H7 (cell line): ENCODE measurements at places on chromosomes 3 and 15.
A peak's percentile ranks its signal among the peaks of the same experiment; 100 is the strongest.

- no peak for DNase-seq
Observed at GRCh38 chr3:128423525-128424147, 43.1 kb downstream of the DNAJB8 start.

DNA sequence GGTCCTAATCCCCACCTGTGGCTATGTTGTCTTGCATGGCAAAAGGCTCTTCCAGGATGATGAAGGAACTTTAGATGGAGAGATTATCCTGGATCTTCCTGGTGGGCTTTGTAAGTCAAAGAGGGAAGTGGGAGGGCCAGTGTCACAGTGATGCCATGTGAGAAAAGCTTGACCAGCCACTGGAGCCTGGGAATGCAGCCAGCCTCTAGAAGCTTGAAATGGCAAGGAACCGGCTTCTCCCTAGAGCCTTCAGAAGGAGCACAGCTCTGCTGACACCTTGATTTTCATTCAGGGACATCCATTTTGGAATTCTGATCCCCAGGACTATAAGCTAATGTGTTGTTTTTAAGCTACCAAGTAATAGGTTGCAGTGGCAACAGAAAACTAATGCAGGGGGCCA is 58.3 kb downstream of the CLEC3B start:
- DNase-seq, result no peak

DNA sequence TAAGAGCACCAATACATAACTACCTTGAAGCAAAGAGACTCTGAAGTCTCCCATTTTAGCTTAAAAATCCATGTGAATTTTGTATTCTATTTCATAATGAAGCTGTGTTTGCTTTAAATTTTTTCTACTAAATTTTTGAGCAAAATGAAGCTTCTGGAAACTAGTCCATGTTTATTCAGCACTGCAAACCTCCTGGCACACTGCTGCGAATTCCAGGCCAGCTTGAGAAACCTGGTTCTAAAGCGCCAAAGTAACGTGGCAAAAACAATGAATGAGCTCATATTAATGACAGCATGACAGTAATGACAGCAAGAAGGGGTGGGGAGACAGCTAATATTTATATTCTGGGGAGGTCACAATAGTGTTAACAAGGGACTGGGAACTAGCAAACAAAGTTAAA is 25.7 kb downstream of the CEP152 start:
- DNase-seq, result no peak

DNA sequence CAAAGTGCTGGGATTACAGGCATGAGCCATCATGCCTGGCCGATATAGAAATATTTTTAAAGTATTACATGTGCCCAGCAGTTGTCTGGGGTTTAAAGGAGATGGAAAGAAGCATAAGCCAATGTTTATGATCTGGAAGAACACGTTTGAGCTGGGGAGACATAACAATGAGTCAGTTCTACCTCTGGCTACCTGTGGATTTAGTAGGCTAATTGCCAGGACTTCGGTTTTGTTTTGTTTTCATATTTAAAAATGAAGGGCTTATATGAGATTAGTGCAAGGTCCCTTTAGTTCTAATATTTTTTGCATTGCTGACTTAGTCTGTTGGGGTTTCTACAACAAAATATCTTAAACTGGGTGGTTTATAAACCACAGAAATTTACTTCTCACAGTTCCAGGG is 22.9 kb upstream of the TNFSF10 start:
- no peak for DNase-seq

DNA sequence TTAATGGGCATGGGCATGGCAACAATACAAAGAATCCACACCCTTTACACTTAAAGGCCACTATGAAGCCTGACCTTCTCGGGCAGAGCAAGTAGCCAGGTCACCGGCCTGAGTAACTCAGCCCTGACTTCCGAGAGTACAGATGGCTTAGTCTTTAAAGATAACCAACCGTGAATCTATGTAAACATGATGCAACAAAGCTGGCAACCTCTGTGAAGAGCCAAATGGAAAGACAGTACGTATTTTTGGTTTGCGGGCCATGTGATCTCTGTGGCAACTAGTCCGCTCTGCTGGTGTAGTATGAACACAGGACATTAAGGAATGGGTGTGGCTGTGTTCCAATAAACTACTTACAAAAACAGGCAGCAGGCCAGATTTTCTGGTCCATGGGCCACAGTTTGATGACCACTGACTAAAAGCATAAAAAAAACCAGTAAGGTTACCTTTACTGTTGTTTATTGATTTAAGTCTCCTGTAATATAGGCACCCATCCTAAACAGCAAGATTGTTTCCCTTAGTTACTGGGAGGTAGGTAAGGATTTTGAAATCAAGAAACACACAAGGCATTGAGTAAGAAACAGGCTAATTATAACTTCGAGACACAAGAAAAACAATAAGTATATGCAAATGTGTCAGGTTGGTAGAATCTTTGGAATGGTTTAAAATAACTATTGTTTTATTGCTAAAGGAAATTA is 14.5 kb downstream of the RIOX2 start:
- no peak for DNase-seq

DNA sequence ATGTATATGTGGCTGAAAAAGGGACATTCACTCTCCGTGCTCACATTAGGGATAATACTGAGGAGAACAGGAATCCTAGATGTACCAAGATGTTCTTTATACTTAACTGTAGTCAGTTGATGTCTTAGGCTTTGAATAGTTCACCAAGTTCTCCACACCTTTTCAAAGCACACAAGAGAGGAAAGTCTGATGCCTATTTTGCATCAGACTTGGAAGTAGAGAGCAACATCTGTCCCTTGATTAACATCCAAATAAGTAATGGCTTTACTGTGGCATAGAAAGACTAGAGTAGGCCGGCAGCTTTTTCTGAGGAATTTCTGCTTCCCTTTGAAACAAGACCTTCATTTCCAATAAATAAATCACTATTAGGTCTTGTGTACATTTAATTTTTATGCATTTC is 34.0 kb downstream of the PIGB start:
- peak; percentile 26 for DNase-seq

DNA sequence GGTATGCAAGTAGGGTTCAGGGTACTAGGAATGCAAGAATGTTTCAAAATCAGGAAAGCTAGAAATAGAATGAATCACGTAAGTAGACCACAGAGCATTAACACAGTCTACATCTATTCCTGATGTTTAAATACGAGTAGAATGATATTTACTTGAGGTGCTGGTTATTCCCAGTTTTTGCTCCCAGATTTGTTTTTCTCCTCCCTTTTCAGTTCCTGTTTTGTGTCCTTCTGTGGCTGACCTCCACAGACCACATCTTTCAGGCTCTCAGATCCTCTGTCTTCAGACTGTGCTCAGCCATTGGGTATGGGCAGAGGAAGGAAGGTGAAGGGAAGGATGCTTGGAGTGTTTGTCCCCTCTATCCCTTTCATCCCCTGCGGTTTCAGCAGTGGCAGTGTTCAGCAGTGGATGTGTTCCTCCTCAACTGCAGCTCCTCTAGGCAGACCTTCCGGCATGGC is 276.6 kb downstream of the ZNF621 start:
- no peak for DNase-seq

DNA sequence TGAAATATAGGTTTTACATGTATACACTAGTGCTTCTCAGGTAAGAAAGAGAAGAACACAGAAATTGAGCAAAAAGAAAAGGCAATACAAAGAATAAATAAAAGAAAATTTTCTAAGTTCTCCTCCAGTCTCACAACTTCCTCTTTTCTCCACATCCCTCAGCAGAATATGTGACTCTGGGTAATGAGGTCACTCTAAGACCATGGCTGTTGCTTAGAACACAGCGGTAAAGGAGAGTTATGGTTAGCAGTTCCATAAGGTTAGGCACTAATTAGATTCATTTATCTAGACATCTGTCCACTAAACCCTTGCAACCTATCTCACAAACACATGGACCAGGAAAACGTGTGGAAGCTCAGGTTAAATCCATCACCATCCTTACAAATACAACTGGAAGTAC is 47.9 kb downstream of the IGSF11 start:
- no peak for DNase-seq

DNA sequence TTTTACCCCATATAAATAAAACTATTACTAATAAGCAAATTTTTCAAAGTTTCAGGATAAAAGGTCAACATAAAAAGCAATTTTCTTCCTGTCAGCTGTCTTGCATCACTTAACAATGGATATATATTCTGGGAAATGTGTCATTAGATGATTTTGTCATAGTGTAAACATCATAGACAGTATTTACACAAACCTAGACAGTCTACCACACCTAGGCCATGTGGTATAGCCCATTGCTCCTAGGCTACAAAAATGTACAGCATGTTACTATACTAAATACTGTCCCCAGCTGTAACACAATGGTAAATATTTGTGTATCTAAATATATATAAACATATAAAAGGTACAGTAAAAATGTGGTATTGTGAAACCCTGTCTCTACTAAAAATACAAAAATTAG is 156.7 kb downstream of the ANO10 start:
- DNase-seq, result no peak

DNA sequence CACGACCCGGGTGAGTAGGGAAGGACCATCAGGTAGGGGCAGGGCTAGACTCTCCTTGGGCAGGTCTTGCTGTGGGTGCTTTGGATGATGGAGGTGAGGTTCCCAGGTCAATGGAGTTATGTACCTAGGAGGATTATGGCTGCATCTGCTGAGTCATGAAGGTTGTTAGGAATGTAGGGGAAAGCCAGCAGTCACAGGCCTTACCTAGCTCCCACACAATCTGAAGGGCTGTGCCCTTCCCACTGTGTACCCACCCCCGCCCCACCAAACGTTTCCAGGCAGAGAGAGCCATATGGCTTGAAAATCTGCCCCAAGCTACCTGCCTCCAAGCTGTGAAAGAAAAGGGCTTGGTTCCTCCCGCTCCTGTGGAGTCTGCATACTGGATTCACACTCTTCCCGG is 573.4 kb upstream of the DPPA4 start:
- DNase-seq, result no peak

DNA sequence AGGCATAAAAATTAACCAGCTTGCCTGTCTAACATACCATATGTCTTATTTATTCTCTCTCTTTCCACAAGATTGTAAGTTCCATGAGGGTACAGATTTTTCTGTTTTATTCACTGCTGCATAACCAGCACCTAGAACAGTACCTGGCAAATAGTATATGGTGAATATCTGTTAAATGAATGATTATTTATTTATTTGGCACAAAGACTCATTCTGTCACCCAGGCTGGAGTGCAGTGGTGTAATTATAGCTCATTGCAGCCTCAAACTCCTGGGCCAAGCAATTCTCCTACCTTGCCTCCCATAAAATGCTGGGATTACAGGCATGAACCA is 24.9 kb downstream of the DENND4A start:
- DNase-seq, result no peak

GRCh38 chr3:73964818-73965217 is 340.1 kb upstream of the PDZRN3 start:
- no peak for DNase-seq

GRCh38 chr3:42228796-42229195 is 37.2 kb downstream of the CCK start:
- DNase-seq, result no peak

DNA sequence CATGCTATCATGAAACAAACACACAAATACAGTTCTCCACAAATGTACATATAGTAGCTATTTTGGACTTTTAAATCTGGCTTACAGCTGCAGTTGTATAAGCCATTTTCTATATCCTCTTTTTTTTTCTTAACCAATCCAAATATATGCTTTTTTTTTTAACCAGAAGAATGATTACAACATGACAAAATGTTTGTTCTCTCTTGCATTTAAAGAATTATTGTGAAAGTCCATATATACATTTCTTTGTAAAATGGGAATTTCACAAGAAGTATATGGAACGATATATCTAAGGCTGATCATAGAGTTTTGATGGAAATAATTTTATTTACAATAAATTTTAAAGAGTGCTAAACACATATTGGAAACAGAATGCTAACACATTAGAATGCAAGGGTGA is 95.6 kb downstream of the CD200R1L start:
- DNase-seq, result no peak

DNA sequence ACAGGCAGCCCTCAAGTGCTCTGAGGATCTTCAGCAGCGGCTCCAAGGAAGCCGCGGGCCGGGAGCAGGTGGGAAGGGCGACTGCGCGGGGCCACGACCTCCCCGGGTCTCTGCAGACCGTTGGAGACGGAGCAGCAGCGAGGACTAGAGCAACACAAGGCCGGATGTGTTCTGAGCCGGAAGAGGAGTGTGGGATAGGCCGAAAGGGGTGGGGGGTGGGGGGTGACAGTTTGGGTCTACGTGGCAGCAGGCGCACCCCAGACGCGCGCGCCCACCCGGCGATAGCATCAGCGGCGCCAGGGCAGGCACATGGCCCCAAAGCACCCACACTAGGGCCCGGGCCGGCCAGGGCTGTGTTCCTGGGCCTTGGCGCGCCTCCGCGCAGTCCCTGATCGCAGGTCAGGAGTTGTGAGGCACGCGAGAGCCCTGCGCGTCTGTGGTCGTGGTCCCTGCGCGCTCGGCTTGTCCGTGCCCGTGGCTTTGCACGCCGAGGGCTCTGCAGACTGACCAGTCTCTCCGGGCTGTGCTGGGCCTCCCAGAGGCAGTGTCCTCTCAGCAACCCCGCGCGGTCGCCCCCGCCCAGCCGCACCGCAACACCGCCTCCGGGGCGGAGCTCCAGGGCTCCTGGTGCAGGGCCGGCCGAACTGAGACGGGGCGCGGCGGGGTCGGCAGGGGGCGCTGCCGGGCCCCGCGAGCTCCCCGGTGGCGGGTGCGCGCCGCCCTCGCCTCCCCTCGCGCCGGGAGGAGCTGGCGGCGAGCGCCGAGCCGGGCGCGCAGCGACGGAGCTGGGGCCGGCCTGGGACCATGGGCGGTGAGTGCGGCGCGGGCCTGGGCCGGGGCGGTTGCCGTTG is at the start of gene PXYLP1:
TSS of gene PXYLP1 (plus strand) at position 725 of the 851 bp plus-strand sequence. CDS start 28,351 bp downstream, outside the sequence.
- DNase-seq, result peak; percentile 98

- DNase-seq, result no peak
Observed at GRCh38 chr3:193996221-193996620, 139.7 kb upstream of the HES1 start.

DNA sequence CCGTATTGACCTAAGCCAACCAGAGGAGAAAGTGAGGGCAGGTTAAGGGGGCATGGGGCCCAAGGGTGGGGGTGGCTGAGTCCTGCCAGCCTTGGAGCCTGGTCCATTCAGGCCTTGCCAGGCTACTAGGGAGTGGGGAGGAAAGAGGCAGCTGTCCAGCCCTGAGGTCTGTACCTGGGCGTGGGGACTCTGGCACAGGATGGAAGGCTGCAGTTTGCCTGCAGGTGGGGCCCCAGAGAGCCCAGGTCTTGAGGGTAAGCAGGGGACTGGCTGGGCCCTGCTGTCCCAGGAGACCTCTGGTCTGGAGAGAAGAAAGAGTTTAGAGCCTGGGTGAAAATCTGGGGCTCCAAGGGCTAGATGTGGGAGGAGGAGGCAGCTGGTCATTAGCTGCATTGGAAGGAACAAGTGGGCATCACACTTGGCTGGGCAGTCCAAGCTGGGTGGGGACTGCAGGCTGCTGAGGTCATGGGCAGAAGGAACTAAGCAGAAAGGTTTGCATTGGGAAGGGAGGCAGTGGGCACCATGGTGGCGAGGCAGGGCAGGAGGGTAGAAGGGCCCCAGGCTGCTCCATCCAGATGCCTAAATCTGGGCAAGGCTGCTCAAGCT is 108.4 kb downstream of the OXNAD1 start:
- DNase-seq, result no peak
